ENCODE measurements at places on chromosomes 7 and 10.

DNA sequence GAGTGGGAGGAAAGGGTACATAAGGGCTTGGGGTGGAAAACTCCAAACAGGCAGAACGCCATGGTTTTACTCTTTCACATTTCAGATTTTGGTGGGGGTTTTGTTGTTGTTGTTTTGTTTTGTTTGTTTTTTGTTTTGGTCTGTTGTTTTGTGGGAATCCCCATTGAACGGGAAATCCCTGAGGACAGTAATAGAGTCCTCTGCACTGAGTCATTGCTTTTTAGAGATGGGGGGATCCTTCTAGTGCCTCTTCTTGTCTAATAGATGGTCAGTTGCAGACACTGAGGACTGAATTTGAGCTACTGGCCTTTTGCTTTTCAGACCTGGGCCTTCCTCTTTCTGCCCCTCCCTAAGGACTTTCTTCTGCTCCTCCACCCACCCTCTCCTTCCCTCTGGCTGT, 20.0 kb downstream of the TRPV5 start:
- no peak for DNase-seq

DNA sequence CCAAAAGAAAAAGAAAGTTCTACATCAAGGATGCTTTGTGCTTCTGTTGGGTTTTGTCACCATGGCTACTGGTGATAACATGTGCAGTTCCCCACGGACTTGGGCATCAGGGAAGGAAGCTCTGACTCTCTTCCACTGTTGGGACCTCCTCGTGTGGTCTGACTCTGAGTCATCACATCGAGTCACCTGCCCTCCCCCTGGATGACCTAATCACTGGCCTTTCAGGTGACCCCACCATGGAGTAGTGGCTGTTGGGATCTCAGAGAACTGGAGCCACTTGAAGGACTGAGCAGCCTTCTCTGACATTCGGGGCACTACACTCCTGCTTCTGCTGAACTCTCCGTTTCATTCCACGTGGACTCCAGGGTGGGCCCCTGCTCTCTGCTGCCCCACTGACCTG, 60.8 kb upstream of the DOCK1 start:
- DNase-seq, result peak; percentile 3

GRCh38 chr7:55056577-55057480, 38.0 kb downstream of the EGFR start:
- peak; percentile 87 for DNase-seq

- peak; percentile 54 for DNase-seq
These were observed 537 bp downstream of the FOXK1 start for GRCh38 chr7:4682621-4683042.

DNA sequence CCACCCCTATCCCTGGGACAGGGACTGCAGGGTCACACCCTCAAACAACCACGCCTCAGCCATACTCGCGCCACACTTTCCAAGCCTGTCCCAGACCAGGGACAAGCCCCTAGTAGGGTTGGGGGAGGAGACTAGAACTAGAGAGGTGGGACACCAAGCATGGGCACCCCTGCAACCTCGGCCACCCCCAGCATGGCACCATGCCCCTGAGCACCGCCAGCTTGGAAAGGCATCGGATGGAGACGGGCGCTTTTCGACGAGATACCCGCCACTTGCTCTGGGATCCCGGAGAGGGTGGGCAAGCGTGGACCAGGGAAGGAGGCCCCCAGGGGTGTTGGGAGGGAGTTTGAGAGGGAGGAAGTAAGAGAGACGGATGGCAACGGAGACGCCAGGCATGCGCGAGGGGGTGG, 13.1 kb upstream of the KMT2E start:
- no peak for DNase-seq

DNA sequence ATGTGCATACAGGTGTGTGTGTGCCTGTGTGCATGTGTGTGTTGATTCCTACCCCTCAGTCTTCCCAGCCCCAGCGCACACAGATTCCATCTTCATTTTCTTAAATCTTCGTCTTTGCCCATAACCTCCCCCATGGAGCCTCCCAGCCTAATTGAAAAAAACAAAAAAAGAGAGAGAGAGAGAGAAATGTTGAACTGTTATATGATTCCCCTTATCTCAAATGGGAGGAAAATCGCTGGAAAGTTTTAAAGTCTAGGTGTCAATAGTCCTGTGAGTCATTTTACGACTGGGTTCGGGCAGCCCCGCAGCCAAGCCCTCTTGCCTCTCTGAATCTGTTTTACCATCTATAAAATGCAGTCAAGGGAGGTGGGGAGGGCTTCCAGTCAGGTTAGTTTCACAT, 60.9 kb downstream of the SPOCK2 start:
- DNase-seq, result peak; percentile 65

DNA sequence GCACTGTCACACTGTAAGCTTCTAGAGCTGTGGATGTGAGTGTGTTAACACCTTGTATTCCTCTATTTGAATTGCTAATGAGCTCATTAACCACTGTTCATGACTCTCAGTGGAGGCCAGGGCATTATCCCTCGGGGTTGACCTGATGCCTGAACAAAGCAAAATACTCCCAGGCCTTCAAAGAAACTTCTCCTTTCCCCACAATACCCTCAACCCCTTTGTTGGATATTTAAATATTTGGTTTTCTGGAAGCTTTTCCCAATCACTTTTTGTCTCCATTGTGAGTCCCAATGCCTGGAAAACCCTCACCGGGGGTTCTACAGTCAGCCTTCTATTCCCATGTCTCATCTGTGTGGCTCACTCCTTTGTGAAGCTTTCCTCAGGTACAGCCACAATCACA, 780.1 kb downstream of the PHTF2 start:
- DNase-seq, result no peak

- peak; percentile 22 for DNase-seq
These were observed 106.7 kb upstream of the ITGB1 start for GRCh38 chr10:33064706-33065105.

DNA sequence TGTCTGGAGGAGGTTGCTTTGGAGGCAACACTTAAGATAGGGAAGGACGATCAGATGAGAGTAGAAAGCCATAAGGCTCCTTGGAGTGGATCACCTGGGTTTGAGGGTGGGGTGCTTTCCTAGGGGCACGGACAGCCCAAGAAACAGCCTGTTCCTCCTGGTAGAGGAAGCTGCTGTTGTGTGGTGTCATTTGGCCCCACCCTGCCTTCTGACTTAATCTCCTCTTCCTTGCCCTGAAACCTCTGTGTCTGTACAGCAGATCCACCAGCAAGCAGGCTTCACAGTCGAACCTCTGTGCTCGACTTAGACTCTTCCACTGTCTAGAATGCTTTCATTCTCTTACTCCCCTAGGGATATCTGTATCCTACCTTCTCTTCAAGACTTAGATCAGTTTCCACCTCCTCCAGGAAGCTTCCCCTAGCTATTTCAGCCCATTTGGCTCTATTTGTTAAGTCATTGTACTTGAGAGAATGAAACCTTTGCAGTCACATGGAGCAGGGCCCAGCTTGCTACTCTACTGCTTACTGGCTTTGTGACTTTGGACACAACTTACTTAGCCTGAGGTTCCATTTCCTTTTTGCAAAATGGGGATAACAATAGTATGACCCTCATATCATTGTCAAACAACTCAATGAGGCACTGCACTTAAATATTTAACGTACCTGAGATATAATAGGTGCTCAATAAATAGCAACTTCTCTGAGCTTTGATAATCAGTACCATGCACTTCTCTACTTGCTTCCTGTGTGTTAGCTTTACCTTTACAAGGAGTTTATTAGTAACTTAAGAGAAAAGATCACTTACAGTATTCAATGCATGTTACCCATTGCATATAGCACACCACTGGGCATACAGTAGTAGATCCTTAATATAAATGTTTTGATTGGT, 5.0 kb downstream of the MXI1 start:
- no peak for DNase-seq

DNA sequence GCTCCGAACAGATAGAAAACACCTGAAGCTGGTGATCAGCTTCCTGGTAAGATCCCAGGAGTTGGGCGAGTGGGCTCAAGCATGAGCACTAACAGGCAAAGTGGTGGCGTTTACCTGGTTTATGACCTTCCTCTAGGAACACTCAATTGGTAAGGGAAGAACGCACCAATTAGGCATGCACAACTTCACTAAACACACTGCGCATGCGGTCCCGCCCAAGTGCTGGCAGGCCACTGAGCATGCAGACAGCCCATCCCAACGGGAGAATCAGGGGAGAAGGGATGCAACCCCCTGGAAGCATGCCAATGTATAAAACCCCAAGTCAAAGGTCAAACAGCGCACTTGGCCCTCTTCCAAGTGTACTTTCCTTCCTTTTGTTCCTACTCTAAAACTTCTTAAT, 70.4 kb downstream of the LYZL2 start:
- no peak for DNase-seq

- no peak for DNase-seq
These were observed 133.8 kb downstream of the WNT2 start for GRCh38 chr7:117188949-117189592.

- no peak for DNase-seq
These were observed 85.0 kb downstream of the BTRC start for GRCh38 chr10:101438881-101439391.

DNA sequence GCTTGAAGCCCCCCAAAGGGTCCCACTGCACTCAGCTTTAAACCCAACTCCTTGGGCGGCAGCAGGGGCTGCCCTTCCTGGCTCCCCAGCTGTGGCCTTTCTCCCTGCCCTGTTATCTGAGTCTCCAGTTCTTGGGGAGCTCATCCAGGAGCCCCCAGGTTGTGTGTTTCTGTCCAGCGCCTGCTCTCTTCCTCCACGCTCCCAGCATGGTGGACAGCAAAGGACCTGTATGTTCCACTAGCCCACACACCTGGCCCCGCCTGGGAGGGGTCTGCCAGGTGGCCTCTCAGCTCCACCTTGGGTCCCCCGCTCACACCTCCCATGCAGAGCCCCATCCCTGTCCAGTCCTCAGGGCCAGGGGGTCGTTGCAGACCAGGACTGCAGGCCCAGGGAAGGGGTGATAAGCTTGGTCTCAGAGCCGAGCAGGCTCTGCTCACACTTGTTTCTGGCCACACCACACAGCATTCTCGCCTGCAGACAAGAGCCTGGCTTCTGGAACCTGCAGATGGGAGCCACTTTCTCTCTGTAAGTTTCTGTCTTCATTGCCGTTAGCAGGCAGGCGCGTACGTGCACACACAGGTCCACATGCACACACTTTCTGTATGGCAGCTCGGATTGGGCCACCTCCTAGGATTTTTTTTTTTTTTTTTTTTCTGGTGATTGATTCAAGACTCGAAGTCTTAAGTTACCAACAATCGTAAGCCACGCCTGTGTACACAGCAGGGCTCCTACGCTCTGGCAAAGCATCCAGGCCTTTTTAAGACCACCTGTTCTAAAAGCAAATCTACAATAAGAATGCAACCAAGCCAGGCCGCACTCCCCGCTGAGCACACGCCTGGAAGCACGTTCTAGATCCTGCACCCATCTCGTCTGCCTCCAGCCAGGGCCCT, 104.6 kb downstream of the CYTH3 start:
- no peak for DNase-seq

- DNase-seq, result no peak
These were observed 81.6 kb upstream of the SAMD8 start for GRCh38 chr10:75029857-75030256.

DNA sequence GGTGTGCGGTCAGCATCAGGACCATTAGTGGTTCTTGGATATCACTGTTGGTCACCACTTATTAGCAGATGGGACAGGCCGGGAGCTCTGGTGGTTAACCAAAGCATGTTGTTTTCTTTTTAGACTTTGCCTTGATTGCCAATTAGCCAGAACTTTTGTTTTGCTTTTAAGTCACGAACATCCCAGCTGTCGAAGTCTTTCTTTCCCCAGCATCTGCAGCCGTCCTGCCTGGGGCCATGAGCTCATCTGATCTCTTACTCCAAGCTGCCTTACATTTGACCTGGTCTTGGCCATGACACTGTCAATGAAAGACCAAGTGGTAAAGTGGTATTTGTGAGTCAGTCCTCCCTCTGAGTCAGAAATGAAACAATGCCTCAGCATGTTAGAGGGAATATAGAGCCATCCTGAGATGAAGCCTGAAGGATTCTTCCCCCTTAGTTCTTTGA, 53.9 kb upstream of the CREB5 start:
- peak; percentile 98 for DNase-seq

GRCh38 chr7:35866186-35866585, 65.3 kb downstream of the SEPTIN7 start:
- DNase-seq, result no peak

All from EH (cell line).